ENCODE measurements at places on chromosomes 12 and 14.
A peak's percentile ranks its signal among the peaks of the same experiment; 100 is the strongest.

DNA sequence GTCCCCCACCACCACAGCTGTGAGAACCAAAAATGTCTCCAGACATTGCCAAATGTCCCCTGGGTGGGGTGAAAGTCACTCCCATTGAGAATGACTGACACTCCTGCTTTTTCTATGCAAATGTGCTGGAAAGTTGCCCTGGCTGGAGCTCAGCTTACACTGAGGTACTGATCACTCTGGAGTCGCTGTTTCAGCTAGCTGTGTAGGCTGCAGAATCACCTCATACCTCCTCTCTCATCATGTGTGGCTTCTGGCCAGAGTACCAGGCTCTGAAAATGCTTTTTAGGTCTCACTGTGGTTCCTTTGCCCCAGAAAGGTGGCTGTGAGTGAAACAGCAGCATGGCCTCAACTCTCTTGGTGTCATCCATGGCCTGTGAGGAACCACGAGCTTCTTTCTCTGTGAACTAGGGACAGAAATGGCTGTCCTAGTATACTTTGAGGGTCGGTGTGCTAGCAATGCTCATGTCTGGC lies 414.4 kb downstream of the DPF3 start:
- no peak for DNase-seq

GRCh38 chr14:70955543-70956480 lies 48.6 kb downstream of the PCNX1 start:
- no peak for DNase-seq

DNA sequence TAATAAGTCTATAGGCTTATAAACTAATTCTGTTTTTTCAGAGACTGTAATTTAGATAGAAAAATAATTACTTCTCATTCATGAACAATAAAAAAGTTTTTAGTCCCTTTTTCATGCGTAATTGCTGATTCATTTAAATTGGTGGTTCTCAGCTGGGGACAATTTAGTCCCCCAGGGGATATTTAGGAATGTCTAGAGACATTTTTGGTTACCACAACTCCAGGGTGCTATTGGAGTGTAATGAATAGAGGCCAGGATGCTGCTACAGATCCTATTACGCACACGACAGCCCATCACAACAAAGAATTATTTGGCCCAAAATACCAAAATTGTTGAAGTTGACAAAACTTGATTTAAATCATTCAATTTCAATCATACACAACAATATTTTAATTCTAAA lies 22.8 kb upstream of the VCPKMT start:
- no peak for DNase-seq

DNA sequence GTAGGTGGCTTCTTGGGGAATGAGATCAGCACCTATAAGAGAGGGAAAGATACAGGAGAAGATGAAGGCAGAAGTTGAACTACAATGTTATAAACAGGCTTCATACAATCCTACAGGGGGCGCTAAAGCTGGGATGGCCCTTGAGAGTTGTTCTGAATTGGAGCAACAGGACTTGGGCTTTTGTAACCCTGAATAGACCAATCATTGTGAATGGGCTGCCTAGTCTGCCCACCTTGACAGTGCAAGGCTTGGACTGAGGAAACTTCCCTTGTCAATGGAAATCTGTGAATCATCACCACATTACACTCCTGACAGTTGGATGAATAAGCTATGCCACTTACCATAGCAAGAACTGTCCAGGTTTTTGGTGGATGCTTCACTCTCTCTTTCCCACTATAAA lies 306.1 kb downstream of the KCNC2 start:
- no peak for DNase-seq

GRCh38 chr14:22536853-22537338 lies 52.1 kb downstream of the DAD1 start:
- DNase-seq, result peak; percentile 84

GRCh38 chr14:74302152-74302628 lies 544 bp downstream of the ABCD4 start:
- DNase-seq, result no peak

- no peak for DNase-seq
Measured at GRCh38 chr14:50469982-50470381, 62.4 kb downstream of the MAP4K5 start.

DNA sequence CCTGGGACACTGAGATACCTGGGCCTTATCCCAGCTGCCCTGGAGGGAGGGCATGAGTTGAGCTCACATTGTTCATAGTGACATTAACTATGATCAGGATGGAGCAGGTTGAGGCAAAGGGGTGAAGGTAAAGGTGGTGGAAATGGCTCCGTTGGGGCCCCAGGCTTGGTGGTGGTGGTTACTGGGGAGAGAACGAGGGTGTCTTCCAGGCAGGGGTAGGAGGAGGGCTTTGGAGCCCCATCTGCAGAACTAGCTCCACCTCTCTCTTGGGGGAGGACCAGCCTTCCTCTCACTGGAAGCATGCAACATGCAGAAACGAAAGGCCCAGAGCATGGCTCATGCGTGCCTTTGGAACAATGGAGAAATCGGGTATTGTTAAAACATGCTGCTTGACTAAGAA lies 217.0 kb downstream of the SLC41A2 start:
- no peak for DNase-seq

GRCh38 chr14:57979376-57980048 lies 113.6 kb upstream of the SLC35F4 start:
- DNase-seq, result no peak

- no peak for DNase-seq
Measured at GRCh38 chr12:106428384-106428783, 70.8 kb downstream of the POLR3B start.

- no peak for DNase-seq
Measured at GRCh38 chr14:26286081-26286912, 311.5 kb downstream of the NOVA1 start.

GRCh38 chr14:29453045-29453444 lies 474.6 kb downstream of the PRKD1 start:
- no peak for DNase-seq

DNA sequence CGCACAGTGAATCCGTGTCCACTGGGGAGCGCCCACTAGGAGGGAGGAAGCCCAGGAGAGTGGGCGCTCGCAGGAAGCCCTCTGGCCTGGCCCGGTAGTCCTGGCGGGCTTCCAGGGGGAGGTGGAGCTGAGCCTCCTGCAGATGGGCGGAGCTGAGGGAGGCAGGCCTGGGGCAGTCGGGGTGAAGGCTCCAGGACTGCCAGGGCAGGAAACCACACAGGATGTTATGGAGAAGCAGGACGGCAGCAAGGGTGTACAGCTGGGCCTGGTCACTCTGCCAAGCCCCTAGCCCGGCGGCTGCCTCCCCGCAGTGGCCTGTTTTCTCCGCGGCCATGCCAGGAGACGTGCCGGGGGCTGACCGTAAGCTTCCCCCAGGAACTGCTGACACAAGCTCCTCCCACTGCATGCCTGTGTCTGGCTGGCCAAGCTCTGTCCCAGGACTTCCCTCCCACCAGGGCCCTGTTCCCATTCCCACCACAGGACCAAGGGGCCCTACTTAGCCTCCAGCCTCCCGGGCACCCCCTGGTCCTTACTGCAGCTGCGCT lies 143.4 kb upstream of the C14orf180 start:
- DNase-seq, result no peak

GRCh38 chr14:93958567-93959238 lies 17.7 kb downstream of the ASB2 start:
- DNase-seq, result no peak

DNA sequence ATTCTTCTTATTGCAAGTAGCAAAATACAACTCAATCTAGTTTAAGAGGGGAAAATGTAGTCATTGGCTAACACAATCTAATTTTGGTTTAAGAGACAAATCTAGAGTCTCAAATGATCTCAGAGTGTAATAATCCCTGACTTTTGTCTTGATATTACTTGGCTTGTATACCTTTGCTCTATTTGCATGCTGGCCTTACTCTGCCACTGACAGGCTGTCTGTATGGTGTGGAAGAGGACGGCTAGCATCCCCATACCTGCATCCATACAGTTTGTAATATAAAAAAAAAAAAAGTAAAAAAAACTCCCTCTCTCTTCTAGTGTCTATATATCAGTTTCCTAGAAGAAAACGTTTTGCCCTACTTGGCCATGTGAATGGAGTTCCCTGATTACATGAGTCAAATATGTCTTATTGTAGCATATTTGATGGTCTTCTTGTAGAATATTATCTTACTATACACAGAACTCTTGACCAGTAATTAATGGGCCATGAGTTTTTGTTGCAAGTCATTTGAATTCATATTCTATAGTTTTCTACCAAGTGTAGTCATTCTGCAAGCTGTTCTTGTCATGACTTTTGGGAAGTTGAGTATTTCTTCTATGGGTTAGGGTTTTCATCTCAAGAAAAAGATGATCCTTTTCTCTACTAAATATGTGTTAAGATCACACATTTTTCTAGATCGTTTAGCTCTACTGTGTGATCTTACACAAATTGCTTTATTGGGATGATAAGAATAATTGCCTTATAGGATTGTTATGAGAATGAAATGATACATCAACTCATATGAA lies 8.2 kb downstream of the HIF1A start:
- DNase-seq, result no peak

GRCh38 chr14:34237677-34238076 lies 224.4 kb downstream of the SPTSSA start:
- no peak for DNase-seq

- no peak for DNase-seq
Measured at GRCh38 chr12:106885026-106885425, 70.7 kb upstream of the TMEM263 start.

DNA sequence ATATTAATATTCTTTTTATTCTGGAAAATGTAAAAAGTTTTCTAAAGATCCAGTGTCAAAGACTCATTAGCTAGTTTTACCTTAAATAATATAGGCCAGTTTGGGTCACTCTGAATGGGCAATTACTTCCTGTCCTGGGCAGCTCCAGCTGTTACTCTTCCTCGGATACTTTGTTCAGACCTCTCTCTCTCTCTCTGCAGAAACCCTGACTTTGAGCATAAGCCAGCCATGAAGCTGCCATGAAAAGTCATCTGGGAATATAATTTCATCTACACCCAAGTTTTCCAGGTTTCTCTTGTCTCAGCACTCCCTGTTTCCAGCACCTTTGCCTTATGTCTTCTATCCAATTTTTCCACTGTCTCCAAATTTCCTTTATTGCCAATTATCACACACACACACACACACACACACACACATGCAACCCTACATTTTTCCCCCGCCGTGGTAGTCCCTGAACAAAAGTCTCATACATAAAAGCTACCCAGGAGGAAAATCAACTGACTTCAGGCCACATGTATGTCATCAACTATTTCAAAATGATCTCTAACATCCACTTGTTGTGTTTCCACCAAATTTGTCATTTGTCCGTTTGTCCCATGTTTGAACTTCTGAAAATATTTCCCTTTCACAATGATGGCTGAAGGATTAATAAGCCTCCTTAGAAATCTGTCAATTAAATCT lies 318.1 kb downstream of the SSPN start:
- DNase-seq, result no peak

DNA sequence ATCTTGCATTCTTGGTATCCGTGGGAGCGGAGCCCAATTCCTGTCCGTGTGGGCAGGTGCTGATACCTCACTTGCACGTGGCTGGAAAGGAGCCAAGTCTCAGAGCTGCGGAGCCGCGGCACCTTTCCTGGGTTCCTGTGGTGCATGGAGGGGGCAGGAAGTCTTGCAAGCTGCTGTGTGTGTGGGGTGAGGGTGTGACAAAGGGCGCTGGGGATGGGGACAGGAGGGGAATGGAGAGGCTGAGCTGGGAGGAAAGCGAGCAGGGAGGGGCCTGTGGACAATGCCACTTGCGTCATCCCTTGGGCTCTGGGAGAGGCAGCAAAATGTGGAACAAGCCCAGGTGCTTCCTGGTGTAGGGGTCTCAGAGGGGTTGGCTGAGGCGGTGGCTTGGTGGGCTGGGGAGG lies 86.7 kb downstream of the CALM1 start:
- DNase-seq, result no peak

DNA sequence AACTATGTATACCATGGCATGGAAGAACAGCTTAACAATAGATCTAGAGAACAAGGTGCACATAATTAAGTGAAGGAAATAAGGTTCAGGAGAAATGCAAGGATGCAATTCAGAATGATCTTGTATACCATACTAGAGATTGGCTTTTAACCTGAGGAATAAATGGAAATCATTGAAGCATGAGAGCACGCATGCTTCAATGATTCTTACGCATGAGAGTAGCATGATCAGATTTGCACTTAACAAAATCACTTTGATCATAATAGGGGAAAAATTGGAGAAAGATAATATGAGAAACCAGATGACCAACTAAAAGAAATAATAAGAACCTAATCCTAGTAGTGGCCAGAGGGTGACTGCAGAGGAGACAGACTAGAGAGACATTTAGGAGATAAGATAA lies 133.3 kb upstream of the FSCB start:
- DNase-seq, result no peak

DNA sequence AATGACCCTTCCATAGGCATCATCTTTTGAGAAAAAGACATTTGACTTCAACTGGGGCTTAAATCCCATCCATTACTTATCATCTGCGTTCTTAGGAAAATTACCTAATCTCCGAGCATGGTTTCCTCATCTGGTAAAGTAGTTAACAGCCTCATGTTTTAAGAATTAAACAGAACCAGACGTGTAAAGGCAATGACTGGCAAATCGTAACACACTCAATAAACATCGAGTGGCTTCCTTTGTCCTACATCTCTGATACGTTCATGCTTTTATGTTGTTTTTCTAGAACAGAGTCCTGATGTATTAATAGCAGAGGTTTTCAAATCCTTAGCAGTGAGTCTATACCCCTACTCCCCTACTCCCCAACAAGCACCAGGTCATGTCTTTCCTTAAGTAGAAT lies 189.7 kb upstream of the RGS6 start:
- DNase-seq, result no peak

DNA sequence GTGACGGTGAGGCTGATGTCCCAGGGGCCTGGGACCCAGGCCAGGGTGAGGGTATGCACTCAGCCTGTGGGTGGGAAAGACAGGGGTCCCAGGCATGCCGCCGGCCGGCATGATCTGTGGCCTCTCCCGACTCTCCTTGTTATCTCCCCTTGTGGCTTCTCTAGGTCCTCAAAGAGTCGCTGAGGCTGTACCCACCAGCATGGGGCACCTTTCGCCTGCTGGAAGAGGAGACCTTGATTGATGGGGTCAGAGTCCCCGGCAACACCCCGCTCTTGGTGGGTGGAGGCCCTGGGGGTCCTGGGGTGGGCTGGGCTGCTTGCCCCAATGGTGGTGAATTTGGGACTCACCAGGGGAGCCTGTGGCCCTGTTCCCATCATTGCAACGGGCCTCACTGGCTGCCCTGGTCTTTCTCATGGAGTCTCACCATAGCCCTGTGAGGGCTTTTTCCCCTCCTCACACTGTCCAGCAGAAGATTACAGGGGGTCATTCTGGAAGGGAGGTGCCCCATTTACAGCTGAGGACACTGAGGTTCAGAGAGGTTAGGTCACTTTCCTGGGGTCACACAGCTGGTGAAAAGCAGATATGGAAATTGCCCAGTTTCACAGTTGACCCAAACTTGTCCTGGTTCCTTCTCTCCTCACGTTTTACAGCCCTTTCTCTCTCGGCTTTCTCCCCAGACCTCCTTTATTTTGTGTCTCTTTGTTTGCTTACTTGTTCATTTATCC lies 37.9 kb downstream of the CYP46A1 start:
- DNase-seq, result no peak

DNA sequence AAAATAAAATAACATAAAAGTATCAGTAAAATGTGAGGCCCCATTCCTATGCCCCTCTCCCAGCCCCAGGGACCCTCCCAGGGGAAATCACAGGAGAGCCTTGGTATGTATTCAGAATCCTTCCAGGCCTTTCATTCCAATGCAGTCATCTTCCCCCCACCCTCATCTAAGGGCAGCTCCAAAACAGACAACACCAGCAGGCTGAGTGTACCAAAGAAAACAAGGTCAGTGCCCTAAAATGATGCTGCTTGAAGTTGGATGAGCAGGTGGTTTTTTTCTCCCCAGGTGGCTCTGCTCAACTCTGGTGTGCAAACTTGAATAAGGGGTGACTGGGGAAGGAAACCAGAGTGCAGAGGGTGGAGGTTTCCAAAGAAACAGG lies 56.2 kb downstream of the TSPAN9 start:
- DNase-seq, result no peak

GRCh38 chr12:41972598-41972997 lies 172.1 kb downstream of the GXYLT1 start:
- DNase-seq, result no peak

Data from activated CD8-positive, alpha-beta memory T cell treated with anti-CD3 and anti-CD28 coated beads for 1 hour (primary cell).